ENCODE measurements at places on chromosomes 3 and 15.

GRCh38 chr15:67124111-67124510, 58.7 kb downstream of the SMAD3 start:
- no peak for DNase-seq

DNA sequence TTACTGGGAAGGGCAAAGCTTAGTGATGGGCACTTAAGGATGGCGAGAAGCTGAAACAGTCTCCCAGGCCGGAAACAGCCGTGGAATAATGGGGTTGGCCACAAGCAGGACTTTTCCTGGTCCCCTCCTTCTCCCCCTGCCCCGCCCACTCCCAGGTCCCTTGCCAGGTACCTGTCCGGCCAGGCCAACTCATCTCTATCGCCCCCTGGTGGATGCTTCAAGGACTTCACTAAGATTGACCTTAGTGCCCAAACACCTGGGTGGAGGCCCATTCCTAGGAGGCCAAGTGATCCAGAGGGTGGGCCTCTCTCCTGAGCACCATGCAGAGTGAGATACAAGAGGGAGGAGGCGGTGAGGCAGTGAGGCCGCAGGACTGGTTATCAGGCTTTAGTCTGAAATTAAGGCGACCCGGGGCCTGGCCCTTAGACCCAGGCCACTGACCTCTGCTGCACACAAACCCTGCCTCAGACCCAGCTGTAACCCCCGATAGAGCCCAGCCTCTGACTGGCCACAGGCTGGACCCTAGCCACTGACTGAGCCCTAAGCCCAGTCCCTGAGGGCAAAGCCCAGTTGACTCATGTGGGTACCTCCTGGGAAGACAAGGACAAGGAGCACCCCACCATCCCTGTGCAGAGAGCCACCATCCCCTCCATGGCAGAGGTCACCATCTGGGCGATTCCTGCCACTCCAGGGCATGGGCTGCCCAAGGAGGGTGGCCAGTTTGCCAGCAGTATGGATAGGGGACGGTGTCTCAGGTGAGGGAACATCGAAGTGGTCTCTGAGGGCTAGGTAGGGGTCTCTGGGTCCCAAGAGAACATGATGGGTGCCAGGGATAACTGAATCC, 37.6 kb downstream of the VIPR1 start:
- no peak for DNase-seq

- no peak for DNase-seq
Observed at GRCh38 chr3:36595511-36595910, 168.8 kb downstream of the DCLK3 start.

GRCh38 chr15:48096813-48097212, 24.0 kb upstream of the SLC24A5 start:
- DNase-seq, result no peak

- DNase-seq, result no peak
Observed at GRCh38 chr15:74988007-74988800, 7.2 kb upstream of the SCAMP5 start.

DNA sequence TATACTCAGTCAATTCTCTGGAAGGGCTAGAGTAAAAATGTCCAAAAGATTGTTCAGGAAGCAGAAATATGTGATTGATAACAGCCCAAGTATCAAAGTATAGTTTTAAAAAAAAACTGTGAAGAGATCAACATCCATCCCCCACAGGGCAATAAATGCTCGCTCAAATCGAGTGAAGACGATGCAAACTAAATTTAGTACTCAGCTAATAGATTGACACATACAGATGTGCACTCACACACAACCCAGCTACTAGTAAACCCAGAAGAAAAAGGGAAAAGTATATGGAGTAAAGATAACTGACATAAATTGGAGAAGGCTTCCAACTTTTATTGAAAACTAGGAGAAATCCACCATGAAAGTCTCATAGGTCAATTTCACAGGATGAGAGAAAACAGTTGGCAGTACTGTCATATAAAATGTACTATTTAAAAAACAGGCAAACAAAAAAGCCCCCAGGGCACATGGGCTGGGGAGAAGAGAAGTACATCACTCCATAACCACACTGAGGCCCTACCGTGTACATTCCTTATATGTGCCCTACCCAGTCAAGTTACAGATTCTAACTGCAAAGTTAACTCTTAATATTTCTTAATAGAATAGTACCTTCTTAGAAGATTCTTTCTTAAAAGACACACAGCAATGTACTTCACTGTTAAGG, 125.7 kb downstream of the TBL1XR1 start:
- no peak for DNase-seq

- peak; percentile 25 for DNase-seq
Observed at GRCh38 chr15:69000091-69000490, 14.4 kb upstream of the NOX5 start.

DNA sequence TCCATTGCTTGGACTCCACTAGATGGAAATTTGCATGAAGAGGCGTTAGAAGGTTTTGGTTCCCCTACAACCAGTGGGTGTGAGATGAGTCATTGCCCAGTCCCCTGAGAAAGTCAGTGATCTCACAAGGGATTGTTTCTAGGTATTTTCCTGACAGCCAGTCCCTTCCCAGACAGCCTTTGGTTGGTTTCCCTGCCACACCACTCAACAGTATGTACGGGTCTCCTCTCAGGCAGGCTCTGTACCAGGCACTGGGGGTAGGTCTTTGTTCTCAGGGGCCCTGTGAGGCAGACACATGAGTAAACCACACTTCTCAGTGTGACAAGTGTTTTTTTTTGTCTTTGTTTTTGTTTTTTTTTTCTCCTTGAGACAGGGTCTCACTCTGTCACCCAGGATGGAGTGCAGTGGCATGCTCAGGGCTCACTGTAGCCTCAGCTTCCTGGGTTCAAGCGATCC, 4.0 kb downstream of the LAMP3 start:
- no peak for DNase-seq

GRCh38 chr3:60967141-60967540, 284.1 kb downstream of the FHIT start:
- DNase-seq, result no peak

- no peak for DNase-seq
Observed at GRCh38 chr15:73994912-73995622, 551 bp downstream of the PML start.

- no peak for DNase-seq
Observed at GRCh38 chr15:95368191-95368590, 962.3 kb upstream of the NR2F2 start.

GRCh38 chr3:94117729-94118128, 54.9 kb downstream of the NSUN3 start:
- no peak for DNase-seq

- no peak for DNase-seq
Observed at GRCh38 chr3:51799879-51800749, 21.1 kb upstream of the IQCF6 start.

DNA sequence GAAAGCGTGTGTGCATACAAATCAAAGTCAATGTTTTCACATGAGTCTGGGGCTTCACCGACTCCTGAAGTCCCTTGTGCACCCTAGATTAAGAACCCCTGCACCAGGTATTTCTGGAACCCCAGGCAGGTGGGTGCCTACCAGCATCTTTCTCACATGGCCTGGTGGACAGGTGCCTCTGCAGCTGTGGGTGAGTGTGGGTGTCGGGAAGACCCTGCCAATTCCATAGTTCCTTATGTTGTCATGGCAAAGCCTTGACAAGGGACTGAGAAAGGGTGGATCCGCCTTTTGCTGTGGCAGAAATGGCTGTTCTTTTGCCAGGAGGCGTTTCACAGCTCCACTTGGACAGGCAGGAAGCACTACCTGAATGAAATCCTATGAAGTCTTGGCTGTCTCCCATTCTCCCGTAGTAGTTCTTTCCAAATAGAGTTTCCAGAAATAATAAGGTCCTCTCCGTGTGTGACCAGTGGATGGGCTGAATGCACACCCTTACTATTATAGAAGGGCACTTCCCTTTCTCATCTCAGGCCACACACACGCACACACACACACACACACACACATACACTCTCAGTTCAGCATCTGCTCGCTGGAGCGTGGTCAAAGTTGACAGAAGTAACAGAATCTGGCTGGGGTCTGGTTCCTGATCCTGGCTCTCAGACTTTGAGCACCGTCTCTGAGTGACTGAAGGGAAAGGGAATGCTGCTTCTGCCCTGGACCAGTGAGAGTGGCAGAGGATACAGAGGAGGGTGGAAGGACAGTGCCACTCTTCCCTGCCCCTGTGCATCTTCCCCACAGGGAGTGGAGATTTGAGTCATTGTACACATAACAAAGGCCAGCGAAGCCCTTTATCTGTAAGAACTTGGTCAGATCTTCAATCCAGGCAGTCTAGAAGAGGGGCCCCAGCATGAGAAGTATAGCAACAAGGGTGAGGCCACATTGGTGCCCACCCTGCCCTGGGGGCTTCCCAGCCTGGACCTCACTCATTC, 38.7 kb downstream of the PDIA5 start:
- DNase-seq, result no peak

- DNase-seq, result no peak
Observed at GRCh38 chr3:132029182-132029902, 5.5 kb downstream of the CPNE4 start.

DNA sequence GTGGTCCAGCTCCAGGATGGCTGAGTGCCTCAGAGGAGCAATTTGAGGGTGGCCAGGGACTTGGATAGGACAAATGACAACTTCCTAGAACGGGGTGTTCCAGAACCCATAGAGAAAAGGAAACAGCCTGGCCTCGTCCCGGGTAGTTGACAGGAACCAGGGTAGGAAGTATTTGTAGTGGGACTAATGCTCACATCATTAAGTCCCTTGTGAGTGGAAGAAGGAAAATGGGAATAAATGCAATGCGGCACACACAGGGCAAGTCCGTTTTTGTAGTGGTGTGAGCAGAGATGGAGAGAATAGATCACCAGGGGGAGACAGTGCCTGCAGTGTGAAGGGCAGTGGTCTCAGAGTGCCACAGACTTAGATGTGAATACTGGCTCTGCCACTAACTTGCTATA, 19.6 kb downstream of the TIMP4 start:
- no peak for DNase-seq

- DNase-seq, result no peak
Observed at GRCh38 chr3:124699051-124699450, 31.2 kb upstream of the UMPS start.

GRCh38 chr15:68391121-68391520, 40.8 kb downstream of the ITGA11 start:
- no peak for DNase-seq

- no peak for DNase-seq
Observed at GRCh38 chr3:163878396-163878795, 1199.9 kb downstream of the SI start.

- no peak for DNase-seq
Observed at GRCh38 chr3:126986001-126986400, 3.1 kb downstream of the PLXNA1 start.

GRCh38 chr15:41804916-41805666, 22.8 kb upstream of the JMJD7 start:
- DNase-seq, result peak; percentile 67

- DNase-seq, result no peak
Observed at GRCh38 chr15:32675466-32675865, 34.0 kb downstream of the SCG5 start.

GRCh38 chr15:34719695-34720094, 35.1 kb downstream of the GJD2 start:
- no peak for DNase-seq

GRCh38 chr3:186260726-186261125, 101.3 kb downstream of the DGKG start:
- DNase-seq, result no peak

GRCh38 chr3:24623657-24624056, 129.0 kb upstream of the THRB start:
- no peak for DNase-seq

DNA sequence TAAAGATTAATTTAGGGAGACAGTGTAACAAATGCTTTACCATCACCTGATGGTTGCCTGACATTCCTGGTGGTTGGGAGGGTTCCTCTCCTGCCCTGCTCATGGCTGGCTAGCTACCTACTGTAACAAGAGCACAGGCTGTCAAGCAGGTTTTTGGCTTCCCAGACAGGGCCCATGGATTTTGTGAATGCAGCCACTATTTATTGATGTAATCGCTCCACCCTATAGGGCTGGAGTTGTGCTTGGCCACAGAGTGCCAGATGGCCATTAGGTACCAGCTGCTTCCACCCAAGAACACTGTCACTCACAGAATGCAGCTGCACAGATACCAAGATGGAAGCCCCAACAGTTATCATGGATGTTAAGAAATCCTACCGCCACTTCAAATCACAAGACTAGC, 31.0 kb upstream of the KLHL25 start:
- DNase-seq, result no peak

DNA sequence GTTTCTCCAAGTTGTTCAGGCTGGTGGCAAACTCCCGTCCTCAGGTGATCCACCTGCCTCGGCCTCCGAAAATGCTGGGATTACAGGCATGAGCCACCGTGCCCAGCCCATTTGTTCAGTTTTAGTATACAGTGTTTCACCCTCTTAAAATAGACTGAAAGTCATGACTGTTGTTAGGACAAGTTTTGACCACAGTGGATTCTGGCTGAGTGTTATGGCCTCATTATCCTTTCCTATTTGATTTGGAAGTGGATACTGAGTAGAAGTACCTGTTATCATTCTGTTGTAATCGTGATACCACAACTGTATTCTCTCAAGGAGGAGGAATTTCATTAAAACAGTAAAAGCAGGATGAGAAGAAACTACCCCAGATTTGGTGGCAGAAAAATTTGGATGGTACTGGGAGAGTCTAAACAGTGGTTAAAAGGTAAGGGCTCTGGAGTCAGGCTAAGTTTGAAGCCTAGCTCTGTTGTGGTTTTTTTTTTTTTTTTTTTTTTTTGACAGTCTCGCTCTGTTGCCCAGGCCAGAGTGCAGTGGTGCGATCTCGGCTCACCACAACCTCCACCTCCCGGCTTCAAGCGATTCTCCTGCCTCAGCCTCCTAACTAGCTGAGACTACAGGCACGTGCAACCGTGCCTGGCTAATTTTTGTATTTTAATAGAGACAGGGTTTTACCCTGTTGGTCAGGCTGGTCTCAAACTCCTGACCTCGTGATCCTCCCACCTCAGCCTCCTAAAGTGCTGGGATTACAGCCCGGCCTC, 2.6 kb downstream of the MAP2K1 start:
- DNase-seq, result no peak

GRCh38 chr15:52093539-52094510, 18.8 kb downstream of the BCL2L10 start:
- DNase-seq, result no peak

- DNase-seq, result no peak
Observed at GRCh38 chr3:124633524-124633923, 96.7 kb upstream of the UMPS start.

DNA sequence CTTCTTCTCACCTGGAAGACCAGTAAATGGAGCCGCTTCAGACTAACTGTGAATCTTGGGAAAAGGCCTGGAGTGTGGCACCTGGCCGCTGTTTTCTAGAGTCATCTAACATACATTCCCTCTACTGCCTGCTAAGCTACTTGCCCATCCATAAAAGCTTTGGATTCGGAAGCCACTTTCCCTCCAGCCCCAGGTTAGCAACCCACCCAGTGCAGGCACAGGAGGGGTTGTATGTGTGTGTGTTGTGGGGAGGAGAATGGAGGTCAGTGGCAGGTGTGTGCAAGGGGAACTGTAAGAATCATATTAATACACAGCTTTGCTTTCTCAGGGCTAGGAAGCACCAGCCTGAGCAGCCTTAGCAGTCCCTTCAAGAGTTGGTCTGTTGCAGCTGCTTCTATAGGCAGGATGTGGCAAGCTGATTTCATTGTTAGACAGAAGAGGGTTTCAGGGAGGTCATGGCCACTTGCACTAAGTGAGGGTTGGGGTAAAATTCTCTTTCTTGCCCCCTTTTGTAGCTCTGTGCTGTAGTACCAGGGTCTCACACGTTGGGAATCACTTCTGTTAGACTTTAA, 8.9 kb downstream of the NSUN3 start:
- DNase-seq, result no peak

GRCh38 chr15:44713006-44713966, 2.0 kb downstream of the B2M start:
- no peak for DNase-seq

All from vagina (tissue), 2 donors.